IPS DF 6.9 (cell line): ENCODE measurements at places on chromosomes 6 and 20.
A peak's percentile ranks its signal among the peaks of the same experiment; 100 is the strongest.

GRCh38 chr20:63376283-63377250 lies 15.4 kb upstream of the CHRNA4 start:
- DNase-seq, result no peak
- H3K27me3 ChIP-seq, result no peaks in the 10 kb centered on the region
- no peaks in the 10 kb centered on the region for H3K36me3 ChIP-seq

GRCh38 chr20:39245685-39246311 lies 283.7 kb downstream of the DHX35 start:
- no peak overlapping the region for H3K4me3 ChIP-seq
- no peak overlapping the region for H3K27ac ChIP-seq
- DNase-seq, result no peak
- no peaks in the 10 kb centered on the region for H3K27me3 ChIP-seq

DNA sequence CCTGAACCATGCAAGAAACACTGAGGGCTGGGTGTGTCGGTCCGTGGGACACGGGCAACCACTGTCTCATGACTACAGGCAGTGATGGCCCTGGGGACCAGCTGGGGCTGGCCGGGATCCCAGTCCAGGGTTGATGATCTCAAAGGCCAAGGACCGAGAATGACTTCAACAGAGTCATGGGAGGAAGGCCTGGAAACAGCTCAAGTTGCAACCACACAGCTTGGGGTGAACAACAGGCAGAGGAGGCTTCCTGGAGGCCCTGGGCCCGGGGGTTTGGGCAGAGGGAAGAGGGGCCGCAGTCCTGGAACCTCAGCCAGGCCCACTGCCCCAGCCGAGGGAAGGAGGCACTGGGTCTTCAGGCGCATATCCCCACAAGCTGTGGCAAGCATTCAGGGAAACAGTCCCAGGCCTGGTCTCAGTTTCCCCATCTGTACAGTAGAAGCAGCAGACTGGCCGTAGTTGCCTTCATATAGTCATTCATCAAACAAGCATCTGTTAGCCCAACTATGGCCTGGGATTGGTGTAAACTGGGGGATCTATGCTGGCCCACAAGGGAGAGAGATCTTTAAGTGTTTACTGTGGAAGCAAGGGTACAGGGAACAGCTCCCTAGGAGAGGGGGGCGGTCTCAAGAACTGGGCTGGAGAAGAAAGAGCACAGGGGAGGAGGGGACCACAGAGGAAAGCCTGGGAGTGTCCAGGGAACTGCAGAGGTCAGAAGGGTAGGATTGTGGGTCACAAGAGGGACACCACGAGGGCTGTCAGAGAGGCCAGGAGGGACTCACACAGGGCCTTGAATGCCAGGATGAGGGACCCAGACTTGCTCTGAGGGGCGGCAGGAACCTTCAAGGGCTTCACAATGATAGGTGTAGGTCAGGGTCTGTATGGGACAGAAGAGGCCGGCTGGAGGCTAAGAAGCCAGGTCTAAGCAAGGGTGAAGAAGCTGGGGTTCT lies 2.1 kb downstream of the MYL9 start:
- peaks cover 15% of the 10 kb centered on the region for H3K4me1 ChIP-seq
- 0 out of 2 replicates have a peak, but pooled peaks cover under 1% of the 10 kb centered on the region for H3K36me3 ChIP-seq
- no peak overlapping the region for H3K27ac ChIP-seq
- no peaks in the 10 kb centered on the region for H3K27me3 ChIP-seq
- no peak overlapping the region for H3K4me3 ChIP-seq

DNA sequence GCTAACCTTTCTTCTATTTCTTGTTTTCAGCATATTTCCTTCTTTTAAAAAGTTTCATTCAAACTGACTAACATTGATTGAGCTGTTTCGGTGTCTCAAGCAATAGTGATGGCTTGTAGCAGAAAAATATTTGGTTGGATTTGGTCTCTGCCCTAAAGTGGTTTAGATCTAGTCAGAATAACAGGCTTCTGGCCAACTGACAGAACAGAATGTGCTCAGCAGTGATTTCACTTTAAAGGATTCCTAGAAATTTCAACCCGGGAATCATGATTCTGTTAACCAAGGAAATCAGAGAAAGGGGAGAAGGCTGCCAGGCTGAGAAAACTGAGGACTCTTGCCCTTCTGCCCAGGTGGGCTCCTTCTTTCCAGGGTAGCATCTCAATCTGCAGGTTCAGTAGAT lies 16.6 kb upstream of the GSTA1 start:
- H3K4me3 ChIP-seq, result no peak overlapping the region
- H3K4me1 ChIP-seq, result no peaks in the 10 kb centered on the region
- H3K36me3 ChIP-seq, result no peaks in the 10 kb centered on the region

DNA sequence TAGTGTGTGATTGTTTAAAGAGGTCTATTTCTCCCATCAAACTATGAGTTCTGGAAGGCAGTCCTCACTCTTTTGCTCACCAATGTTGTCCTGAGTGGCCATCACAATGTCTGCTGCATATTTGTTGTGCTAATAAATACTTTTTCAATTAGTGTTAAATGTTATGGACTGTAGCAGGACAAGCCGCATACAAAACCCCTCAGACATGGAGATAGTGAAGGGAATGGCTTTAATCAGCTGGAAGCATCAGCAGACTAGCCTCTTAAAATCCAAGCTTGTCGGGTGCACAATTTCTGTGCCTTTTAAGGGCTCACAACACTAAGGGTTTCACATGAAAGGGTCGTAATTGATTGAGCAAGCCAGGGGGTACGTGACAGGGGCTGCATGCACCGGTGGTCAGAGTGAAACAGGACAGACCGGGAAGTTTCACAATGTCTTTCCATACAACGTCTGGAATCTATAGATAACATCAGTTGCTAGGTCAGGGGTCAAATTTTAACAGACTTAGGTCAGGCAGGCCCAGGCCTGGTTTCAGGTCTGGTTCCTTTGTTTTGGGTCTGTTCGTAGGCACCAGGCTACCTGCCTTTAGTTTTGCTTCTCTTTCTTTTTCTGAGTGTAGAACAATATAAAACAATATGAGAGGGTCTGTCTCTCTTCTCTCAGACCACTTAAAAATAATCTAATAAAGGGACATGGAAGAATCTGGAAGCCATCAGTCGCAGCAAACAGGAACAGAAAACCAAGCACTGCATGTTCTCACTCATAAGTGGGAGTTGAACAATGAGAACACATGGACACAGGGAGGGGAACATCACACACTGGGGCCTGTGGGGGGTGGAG lies 327.6 kb upstream of the HTR1E start:
- no peaks in the 10 kb centered on the region for H3K27me3 ChIP-seq
- no peak overlapping the region for H3K4me3 ChIP-seq

GRCh38 chr20:32902456-32903420 lies 44.0 kb downstream of the EFCAB8 start:
- no peaks in the 10 kb centered on the region for H3K27me3 ChIP-seq
- no peak overlapping the region for H3K4me3 ChIP-seq
- no peaks in the 10 kb centered on the region for H3K4me1 ChIP-seq
- no peak for DNase-seq
- no peaks in the 10 kb centered on the region for H3K36me3 ChIP-seq

GRCh38 chr20:23456409-23456808 lies 3.7 kb upstream of the CST11 start:
- no peak for DNase-seq
- no peaks in the 10 kb centered on the region for H3K27me3 ChIP-seq
- H3K36me3 ChIP-seq, result no peaks in the 10 kb centered on the region
- H3K27ac ChIP-seq, result no peak overlapping the region
- H3K4me1 ChIP-seq, result no peaks in the 10 kb centered on the region

GRCh38 chr20:37356387-37356786 lies 10.4 kb downstream of the SRC start:
- H3K4me1 ChIP-seq, result no peaks in the 10 kb centered on the region
- no peak overlapping the region for H3K27ac ChIP-seq
- DNase-seq, result no peak
- H3K4me3 ChIP-seq, result no peak overlapping the region

- no peak overlapping the region for H3K27ac ChIP-seq
- H3K4me3 ChIP-seq, result no peak overlapping the region
- no peaks in the 10 kb centered on the region for H3K36me3 ChIP-seq
- no peak for DNase-seq
Observed at GRCh38 chr20:46523696-46524328, 10.5 kb upstream of the ZNF334 start.

- no peaks in the 10 kb centered on the region for H3K36me3 ChIP-seq
- H3K27me3 ChIP-seq, result no peaks in the 10 kb centered on the region
- H3K4me3 ChIP-seq, result no peak overlapping the region
- H3K4me1 ChIP-seq, result 0 out of 2 replicates have a peak, but pooled peaks cover 1% of the 10 kb centered on the region
Observed at GRCh38 chr20:50678169-50678898, 13.0 kb downstream of the RIPOR3 start.

- no peaks in the 10 kb centered on the region for H3K27me3 ChIP-seq
- peaks cover 6% of the 10 kb centered on the region; the same call in 1 of the 2 replicates for H3K4me1 ChIP-seq
- H3K27ac ChIP-seq, result no peak overlapping the region
- H3K36me3 ChIP-seq, result no peaks in the 10 kb centered on the region
- no peak for DNase-seq
Observed at GRCh38 chr6:144661116-144661806, 376.1 kb downstream of the UTRN start.

DNA sequence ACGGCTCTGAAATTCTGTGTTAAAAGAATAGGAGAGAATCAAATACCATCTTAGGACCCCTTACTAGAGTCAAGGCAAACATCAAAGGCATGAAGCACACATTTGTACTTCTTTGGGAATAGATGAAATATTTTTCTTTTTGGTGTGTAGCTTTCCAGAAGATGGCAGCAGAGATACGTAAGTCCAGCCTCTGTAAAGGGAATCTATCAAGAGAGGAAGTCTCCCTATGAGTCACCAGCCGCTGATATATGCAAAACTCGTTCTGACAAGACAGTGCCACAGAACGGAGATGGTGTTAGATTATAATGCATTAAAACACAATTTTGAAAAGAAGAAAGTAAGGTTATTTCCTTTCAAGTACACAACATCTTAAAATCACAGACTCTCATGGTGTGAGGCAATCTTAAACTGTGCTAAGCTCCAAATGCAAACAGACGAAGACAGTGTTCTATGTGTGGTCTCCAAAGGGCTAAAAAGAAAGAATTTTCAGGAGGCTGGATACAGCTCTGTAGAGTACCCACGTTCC lies 120.0 kb upstream of the AGPAT4 start:
- DNase-seq, result peak; percentile 41
- no peak overlapping the region for H3K4me3 ChIP-seq
- H3K4me1 ChIP-seq, result no peaks in the 10 kb centered on the region
- H3K27ac ChIP-seq, result no peak overlapping the region
- no peaks in the 10 kb centered on the region for H3K27me3 ChIP-seq

GRCh38 chr20:43844778-43845614 lies 69.7 kb upstream of the TOX2 start:
- H3K36me3 ChIP-seq, result no peaks in the 10 kb centered on the region
- no peak for DNase-seq
- no peak overlapping the region for H3K27ac ChIP-seq
- H3K4me3 ChIP-seq, result no peak overlapping the region

- no peak overlapping the region for H3K4me3 ChIP-seq
- no peak overlapping the region for H3K27ac ChIP-seq
- H3K36me3 ChIP-seq, result no peaks in the 10 kb centered on the region
- H3K27me3 ChIP-seq, result no peaks in the 10 kb centered on the region
Observed at GRCh38 chr20:50635676-50636600, 55.4 kb downstream of the RIPOR3 start.

GRCh38 chr6:16243055-16243454 lies 4.7 kb downstream of the GMPR start:
- no peak overlapping the region for H3K27ac ChIP-seq
- H3K36me3 ChIP-seq, result no peaks in the 10 kb centered on the region
- DNase-seq, result no peak
- peaks cover 1% of the 10 kb centered on the region; the same call in 1 of the 2 replicates for H3K4me1 ChIP-seq
- H3K4me3 ChIP-seq, result no peak overlapping the region

DNA sequence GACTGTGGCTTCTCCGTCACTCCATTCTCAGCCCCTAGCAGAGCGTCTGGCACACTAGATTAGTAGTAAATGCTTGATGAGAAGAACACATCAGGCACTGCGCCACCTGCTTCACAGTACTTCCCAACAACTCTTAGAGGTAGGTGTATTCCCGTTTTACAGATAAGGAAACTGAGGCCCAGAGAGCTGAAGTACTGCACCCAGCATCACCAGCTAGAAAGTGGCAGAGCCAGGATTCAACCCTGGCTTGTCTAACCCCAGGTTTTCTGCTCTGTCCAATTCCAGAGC lies 3.5 kb downstream of the PRND start:
- peaks cover 3% of the 10 kb centered on the region; the same call in 1 of the 2 replicates for H3K4me1 ChIP-seq
- no peak overlapping the region for H3K27ac ChIP-seq
- H3K4me3 ChIP-seq, result no peak overlapping the region
- H3K36me3 ChIP-seq, result no peaks in the 10 kb centered on the region
- no peak for DNase-seq
- H3K27me3 ChIP-seq, result no peaks in the 10 kb centered on the region

DNA sequence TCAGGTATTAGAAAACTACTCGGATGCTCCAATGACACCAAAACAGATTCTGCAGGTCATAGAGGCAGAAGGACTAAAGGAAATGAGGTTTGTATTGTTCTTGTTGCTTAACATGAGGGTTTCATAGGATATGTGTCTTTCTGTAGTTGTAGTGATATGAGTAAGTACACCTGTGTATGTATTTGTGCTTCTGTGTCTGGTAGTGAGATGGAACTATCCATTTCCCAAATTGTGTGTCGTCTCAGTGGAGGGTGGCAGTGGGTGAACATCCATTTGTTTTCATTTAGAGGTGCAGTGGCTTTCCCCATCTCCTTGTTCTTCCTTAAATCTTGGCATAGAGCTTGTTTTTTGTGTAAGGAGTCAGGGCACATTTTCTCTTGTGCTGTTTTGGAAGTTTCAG lies 8.2 kb downstream of the ASXL1 start:
- H3K4me1 ChIP-seq, result no peaks in the 10 kb centered on the region
- no peaks in the 10 kb centered on the region for H3K36me3 ChIP-seq
- no peak overlapping the region for H3K4me3 ChIP-seq
- no peak for DNase-seq

DNA sequence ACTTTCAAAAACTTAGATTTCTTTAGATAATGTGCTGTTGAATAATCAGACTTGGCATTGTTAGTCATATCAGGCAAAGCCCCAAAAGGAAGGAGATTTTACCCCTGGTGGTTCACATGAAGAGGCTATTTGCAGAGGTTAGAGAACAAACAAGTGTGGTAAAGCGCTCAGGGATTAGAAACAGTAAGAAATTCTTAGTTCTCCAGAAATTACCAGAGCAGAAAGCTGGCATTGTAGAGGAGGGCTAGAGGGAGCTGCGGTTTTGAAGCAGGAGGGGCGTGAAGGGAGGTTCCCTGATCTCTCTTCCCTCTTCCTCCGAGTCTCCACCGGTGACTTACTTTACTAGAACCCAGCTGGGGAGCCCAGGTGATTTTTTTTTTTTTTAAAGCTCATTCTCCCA lies 10.2 kb downstream of the MYO6 start:
- no peak overlapping the region for H3K4me3 ChIP-seq
- H3K27me3 ChIP-seq, result no peaks in the 10 kb centered on the region
- no peaks in the 10 kb centered on the region for H3K4me1 ChIP-seq
- no peaks in the 10 kb centered on the region for H3K36me3 ChIP-seq
- DNase-seq, result no peak

- H3K36me3 ChIP-seq, result no peaks in the 10 kb centered on the region
- DNase-seq, result no peak
- H3K27me3 ChIP-seq, result no peaks in the 10 kb centered on the region
- no peak overlapping the region for H3K27ac ChIP-seq
Observed at GRCh38 chr6:111221804-111222203, 134.5 kb downstream of the SLC16A10 start.
